ENCODE measurements at places on chromosomes 3 and 15. TPM values are rescaled to one million over a fixed set of nuclear protein-coding genes. Genes with fewer than 3 reads are reported as not detected.

DNA sequence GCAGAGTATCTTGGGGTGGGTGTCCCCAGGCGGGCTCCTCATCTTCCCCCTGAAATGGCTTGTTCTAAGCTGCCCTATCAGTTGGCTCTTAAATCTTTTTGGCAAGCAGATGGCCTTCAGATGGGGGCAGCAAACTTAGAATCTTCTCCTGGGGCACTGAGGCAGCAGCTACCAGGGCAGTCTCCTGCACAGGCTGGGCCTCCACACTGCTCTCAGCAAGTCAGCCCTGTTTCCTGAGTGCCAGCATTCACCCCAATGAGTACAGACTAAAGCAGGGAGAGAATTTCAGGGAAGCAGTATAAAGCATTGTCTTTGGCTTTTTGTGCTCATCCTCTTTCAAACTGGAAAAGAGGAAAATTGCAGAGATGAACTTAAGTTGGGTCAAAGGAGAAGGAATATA is 51.1 kb upstream of the APEH start:
- DNase-seq: no peak

DNA sequence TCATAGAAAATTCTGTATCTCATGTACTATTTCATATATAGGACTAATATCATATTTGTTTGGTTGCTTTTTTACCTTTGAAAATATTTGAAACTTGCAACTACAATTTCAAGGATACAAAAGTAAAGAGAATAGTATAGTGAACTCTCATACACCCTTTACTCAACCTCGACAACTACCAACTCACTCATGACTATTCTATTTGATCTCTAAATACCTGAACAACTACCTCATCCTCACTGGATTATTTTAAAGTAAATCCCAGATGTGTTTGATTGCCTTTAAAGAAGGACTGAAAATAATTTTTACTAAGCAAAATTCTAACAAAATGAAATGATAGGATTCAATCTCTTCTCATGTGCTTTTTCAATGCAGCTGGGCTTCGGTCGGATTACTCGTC is 12.1 kb downstream of the TMPRSS7 start:
- no peak for DNase-seq

GRCh38 chr3:128340198-128340903 is 126.3 kb downstream of the DNAJB8 start:
- no peak for DNase-seq

DNA sequence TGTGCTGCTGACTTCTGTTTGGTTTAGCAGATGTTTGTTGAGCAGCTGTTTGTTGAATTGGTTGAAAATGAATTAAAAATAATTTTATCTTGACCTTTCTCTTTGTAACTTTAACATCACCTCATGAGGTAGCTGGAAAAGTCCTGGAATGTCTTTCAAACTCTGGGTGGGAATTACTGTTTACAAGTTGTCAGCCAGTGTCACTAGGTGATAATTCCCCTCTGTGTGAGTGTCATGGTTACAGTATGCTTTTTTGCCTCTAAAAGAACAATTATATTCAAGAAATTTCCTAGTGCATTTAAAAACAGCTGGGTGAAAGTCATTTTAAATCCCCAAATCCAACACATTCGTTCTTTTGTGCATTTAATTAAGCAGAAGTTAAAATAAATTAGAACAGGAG is 113.2 kb downstream of the PTPRG start:
- DNase-seq: no peak

GRCh38 chr3:131033480-131034080 is 6.9 kb downstream of the NEK11 start:
- no peak for DNase-seq

DNA sequence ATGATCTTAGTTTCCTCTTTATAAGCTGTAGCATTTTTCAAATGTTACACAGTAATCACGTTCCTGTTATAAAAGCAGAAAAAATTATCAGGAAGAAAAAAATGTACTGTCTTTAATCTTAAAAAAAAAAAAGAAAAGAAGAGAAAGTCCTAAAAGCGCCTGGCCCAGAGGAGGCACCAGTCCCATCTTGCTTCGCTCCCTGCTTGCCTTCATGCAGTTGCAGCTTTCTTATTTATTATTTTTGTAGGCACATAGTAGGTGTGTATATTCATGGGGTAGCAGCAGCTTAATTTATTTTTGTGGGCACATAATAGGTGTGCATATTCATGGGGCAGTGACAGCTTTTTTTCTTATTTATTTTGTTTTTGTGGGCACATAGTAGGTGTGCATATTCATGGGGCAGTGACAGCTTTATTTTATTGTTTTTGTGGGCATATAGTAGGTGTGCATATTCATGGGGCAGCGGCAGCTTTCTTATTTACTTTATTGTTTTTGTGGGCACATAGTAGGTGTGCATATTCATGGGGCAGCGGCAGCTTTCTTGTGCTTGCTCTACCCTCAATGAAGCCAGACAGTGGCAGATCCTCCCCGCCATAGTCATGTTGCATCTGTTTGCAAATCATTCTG is 5.5 kb upstream of the EHD4 start:
- DNase-seq: no peak

GRCh38 chr3:144458283-144458682 is 486.7 kb downstream of the DIPK2A start:
- DNase-seq: no peak

GRCh38 chr3:76501315-76501714 is 538.6 kb upstream of the ROBO2 start:
- no peak for DNase-seq

- no peak for DNase-seq
Measured at GRCh38 chr3:129185783-129186182, 2.1 kb upstream of the CNBP start.

DNA sequence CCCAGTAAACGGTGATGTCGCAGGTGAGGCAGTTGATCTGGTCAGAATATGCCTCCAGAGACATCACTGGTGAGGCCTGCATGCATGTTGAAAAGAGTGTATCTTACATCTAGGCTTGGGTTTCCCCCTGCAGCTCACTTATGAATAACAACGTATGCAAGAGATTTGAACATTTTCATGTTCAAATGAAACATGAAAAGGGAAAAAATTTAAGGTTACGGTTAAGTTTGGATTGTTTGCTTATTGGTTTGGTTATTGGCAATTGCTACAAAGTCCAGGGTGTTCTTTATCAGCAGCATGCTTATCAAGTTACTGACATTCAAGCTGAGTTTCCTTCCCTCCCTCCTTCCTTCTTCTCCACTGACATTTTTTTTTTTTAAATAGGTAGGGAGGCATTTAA is 123.2 kb downstream of the IGF1R start:
- no peak for DNase-seq

GRCh38 chr3:23889386-23889785 is 27.4 kb downstream of the NKIRAS1 start:
- no peak for DNase-seq

- no peak for DNase-seq
Measured at GRCh38 chr3:19702416-19703078, 231.5 kb downstream of the EFHB start.

- DNase-seq: no peak
Measured at GRCh38 chr3:190701096-190701532, 161.4 kb downstream of the GMNC start.

DNA sequence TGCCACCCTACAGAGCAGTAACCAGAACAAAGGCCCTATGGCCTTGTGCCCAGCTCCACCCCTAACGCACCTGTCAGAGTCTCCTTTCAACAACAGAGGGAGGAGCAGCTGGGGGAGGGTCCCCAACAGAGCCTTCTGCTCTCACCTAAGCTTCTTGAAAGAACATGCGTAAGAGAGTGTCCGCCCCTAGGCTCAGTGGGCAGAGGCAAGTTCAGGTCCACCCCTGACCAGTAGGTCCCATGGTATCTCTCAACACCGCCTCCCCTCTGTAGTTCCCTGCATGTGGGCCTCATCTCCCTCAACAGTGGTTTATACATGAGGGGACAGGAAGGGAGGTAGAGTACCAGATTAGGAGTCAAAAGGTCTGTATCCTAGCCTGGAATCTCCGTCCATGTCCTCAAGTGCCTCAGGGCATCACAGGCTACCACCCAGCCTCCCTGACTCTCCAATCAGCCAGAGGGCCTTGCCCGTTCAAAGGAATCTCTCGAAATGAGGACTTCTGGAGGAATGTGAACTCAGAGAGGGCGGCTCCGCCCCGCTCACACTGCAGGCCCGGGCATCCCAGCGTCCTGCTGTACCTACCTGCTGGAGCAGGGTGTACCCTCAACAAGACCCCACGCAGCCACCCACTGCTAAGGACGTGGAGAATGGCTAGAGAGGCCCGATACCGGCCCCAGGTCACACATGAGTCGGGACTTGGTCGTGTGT is 680 bp downstream of the POC1A start:
- no peak for DNase-seq

DNA sequence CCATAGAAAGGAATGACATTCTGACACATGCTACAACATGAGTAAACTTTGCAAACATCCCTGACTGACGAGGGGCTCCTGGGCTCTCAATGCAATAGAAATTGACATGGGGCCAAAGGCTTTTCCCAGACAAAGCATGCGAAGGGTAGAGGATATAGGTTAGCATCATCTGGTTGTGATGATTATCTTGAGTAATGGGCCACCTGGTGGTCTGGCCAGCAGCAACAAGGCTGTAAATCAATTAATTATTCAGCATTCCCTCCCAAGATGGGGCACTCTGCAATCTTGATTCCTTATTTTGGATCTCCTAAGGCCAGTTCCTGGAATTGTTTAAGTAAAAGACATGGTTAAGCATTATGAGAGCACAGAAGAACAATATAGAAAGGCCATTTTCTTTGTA is 99.2 kb downstream of the AGBL1 start:
- DNase-seq: no peak

GRCh38 chr3:195154111-195154791 is 116.7 kb downstream of the XXYLT1 start:
- DNase-seq: no peak

The ISLR gene
- 1.7 TPM for total RNA-seq

All from GM12878 (cell line).